Stimulated activated naive CD4-positive, alpha-beta T cell (primary cell): ENCODE measurements at places on chromosomes 1 and 21.

DNA sequence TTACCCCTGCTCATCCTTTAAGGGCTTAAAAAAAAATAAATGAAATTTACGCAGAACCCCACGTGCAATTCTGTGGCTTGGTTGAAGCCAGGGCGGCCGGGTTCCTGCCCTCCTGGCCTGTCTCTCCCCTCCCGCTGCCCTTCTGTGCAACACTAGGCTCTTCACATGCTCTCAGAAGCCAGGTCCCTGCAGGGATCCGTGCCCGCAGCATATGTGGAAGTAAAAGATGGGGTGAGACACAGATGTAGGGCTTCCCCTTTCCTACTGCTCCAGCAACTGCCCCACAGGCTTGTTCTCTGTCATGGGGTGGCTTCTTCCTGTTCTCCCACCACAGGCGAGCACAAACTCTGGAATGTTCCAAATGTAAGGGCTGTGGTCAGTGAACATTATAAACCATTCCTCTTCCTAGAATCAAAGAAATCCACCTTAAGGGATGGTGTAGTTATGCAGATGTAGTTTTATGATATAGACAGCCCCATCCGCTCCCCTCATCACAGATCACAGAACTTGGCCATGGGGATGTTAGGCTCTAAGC is 535.4 kb downstream of the KIF26B start:
- no peak for DNase-seq

- no peak for DNase-seq
These were observed 256.4 kb downstream of the FOXD2 start for GRCh38 chr1:47694011-47694890.

- no peak for DNase-seq
These were observed 221.3 kb downstream of the FOXD2 start for GRCh38 chr1:47659146-47659545.

- no peak for DNase-seq
These were observed 53.5 kb upstream of the CD34 start for GRCh38 chr1:207964195-207964966.

GRCh38 chr1:245673881-245674414 is 519.2 kb downstream of the KIF26B start:
- no peak for DNase-seq

GRCh38 chr1:197859024-197859423 is 43.4 kb upstream of the C1orf53 start:
- DNase-seq, result no peak

DNA sequence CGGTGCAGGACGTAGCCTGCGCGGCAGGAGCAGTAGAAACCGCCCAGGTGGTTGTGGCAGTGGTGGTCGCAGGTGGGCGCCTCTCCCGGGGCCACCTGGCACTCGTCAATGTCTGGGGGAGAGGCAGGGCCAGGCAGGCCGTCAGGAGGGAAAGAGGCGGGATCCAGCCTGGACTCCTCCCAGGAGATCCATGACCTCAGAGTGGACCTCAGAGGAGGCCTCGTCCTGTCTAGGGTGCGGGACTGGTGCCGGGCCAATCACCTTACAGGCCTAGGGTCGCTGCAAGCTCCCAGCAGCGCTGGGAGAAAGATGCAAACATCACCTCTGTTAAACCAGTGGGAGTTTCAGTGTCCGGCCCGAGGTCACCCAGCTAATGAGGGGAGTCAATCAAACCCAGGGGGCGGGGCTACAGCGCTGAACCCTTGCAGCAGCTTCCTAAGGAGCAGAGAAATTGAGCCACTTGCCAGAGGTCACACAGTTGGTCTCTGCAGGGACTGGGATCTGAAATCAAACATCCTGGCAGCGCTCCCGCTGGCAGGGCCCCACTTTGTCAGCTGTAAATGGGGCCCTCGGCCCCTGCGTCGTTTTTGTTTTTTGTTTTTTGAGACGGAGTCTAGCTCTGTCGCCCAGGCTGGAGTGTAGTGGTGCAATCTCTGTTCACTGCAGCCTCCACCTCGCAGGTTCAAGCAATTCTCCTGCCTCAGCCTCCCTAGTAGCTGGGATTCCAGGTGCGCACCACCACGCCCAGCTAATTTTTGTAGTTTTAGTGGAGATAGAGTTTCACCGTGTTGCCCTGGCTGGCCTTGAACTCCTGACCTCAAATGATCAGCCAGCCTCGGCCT is 1.4 kb downstream of the MASP2 start:
- no peak for DNase-seq

DNA sequence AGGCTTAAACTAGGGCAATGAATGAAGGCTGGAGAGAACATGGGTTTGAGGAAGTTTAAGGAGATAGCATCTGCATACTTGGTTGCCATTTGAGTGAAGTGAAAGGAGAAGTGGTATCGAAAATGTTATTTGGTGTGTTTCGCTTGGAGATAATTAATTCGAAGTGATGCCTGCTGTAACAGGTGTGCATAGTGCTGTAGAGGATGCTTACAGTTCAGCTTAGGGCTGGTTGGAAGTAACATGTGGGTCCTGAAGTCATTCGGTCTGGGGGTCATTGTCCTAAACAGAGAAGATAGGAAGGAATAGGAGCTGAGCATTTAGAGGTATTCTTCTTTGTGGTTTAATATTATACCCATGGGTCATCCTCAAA is 301 bp upstream of the NUDT17 start:
- no peak for DNase-seq

DNA sequence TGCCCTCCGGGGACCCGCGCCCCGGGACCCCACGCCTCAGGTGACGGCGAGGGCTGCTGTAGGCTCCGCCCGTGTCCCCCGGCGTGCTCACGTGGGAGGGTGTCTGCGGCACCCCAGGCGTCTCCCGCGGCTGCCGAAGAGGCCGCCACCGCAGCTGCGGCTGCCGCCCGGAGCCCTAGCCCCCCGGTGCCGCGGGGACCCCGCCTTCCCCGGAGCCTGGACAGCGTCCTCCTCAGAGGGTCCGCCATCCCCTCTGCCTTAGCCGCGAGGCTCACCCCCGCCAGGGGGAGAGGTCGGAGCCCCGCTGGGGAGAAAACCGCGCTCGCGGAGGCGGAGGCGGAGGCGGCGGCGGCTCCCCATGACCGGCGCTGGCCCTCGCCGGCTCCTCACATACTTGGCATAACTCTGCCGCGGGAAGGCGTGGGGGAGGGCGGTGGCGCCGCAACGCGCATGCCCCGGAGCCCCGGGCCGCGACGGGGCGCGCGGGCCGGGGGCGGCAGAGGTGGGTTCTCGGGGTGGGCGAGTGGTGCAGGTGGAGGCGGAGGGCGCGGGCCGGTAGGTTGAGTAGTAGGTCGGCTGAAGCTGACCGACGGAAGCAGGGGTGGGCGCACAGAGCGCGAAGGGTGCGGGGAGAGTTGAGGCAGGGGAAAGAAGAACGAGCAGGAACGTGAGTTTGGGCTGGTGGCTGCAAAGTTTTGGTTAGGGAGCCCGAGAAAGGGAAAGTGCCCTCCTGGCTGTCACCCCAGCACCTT is 700 bp upstream of the SYDE2 start:
- DNase-seq, result peak; percentile 88

DNA sequence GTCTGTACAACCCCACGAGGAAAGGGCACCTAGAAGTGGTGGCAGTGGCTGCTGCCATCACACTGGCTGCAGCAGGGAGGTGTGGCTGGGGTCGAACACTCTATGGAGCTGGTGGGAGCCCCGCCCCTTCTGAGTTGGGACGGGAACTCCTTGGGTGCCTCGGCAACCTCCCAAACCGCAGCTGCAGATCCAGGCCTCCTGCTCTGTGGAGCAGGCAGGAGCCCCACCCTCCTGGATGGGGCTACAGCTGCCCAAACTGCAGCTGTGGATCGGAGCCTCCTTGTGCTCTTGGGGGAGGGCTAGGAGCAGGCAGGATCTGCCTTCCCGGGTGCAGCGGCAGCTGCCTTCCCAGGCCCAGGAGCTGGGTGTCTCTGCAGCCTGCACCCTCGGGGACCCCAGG is 38.9 kb upstream of the TARDBP start:
- DNase-seq, result no peak

DNA sequence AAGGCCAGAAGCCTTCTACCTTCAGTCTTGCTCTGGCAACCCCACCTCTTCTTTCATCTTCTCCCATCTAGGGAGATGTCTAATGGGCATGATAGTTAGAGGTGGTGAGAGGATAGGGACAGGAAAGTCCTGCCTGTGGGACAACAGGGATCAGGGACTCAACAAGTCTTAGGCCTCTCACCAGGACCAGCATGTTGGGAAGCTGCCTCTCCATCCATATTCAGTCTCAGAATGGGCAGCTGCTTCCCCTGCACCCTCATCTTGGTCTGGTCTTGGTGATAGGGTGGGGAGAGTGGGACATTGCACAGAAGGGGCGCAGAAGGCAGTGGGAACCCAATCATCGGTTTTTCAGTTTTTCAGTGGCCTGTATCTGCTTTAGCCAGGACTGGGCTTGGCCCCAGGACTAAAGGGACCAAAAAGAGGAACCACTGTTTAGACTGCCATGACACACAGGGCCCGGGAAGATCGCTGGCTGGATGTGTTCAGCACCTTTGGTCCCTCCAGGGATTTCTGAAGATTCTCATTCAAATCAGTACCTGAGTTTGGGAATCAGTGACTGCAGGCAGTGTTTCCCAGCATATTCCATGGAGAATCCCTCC is 12.7 kb downstream of the RHEX start:
- no peak for DNase-seq

- DNase-seq, result no peak
These were observed 5.7 kb upstream of the KRTAP12-1 start for GRCh38 chr21:44687671-44688070.

- DNase-seq, result no peak
These were observed 26.2 kb upstream of the NGF start for GRCh38 chr1:115364046-115364779.

DNA sequence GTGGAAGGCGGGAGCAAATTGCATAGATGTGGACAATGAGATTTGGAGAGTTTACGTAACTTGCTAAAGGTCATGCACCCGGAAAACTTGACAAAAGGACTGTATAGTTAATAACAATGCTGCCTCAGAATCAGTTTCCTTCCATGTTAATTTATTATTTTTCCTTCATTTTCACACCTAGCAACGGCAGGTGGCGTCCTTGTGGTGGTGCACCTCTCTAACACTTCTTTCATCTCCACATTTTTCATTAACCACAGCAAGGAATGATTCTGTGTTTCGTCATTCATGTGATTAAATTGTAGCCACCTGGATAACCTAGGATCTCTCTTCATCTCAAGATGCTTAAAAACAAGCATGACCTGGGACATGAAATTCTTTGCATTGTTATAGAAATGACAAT is 2133.0 kb downstream of the NCAM2 start:
- no peak for DNase-seq

DNA sequence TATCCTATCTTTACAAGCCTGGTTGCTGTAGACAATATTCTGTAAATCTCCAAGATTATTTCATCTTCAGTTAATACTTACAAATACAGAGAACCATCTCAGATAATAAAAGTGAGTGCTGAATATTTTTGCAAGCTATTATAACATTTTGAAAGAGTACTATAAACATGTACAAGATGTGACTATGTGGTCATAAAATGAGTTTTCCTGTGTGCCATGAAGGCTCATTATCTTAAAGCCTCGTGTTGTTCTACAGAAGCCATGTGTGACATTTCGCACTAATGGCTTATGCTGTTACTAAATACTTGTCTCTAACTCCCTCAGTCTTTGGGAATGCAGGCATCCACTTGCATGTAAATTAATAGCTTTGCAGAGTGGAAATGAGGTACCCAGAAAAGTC is 48.3 kb downstream of the SAMSN1 start:
- DNase-seq, result no peak

DNA sequence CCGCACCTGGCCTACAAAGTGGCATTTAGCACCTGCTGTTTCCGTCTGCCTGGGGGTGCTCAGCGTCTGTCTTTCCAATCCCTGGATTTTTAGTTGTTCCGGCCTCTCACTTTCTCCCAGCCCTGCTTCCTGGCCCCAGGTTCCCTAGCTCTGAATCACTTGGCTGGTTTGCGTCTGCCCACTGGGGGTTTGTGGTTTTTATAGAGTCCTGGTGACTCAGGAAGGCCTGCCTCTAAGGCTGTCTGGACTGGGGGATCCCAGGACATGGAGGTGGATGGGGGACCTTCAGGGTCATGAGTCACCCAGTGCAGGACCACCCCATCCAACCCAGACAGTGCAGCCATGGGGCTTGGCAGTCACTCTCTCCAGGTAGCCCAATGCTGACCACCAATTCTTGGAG is 53.5 kb downstream of the MRPL37 start:
- DNase-seq, result no peak

- no peak for DNase-seq
These were observed 160.2 kb upstream of the IRF2BP2 start for GRCh38 chr1:234769986-234770795.

- no peak for DNase-seq
These were observed 9.6 kb downstream of the STUM start for GRCh38 chr1:226558036-226558650.
